ENCODE measurements at places on chromosomes 7 and 10.

- no peak for DNase-seq
These were observed 26.8 kb downstream of the PYROXD2 start for GRCh38 chr10:98388101-98388655.

DNA sequence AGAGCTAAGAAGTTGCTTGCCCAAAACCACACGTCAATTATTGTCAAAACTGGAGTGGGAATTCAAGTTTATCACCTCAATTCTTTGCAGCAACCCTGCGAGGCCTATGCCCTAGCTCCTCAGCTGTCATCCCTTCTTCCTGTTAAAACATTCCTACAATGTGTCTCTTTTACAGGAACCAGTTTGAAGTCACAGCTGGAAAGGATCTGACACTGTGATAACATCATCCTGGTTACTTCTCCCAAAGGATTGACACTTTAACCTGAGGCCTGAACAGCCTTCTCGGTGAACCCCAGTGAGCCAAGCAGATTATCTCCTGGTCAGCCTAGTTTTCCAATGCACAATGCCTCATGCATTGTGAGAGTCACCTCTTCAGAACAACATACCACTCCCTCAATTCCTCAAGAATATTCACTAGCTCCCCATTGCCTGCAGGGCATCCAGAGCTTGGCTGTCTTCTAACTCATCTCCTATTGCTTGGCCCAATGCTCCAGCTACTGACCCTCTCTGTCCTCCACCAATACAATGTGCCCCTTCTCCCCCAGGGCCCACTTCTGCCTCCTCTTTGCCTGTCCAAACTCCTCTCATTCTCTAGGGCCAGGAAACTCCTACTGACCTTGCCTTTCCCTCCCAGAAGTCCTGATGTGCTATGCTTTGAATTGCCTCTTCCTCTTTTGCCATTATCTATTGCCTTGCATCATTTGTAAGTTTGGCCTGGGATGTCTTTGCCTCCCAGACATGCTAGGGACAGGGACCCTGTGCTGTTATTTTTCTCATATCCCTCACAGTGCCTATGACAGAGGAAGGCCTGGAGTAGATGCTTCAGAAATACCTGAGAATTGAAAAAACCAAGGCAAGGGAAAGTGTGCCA is 10.4 kb upstream of the DLG5 start:
- no peak for DNase-seq

DNA sequence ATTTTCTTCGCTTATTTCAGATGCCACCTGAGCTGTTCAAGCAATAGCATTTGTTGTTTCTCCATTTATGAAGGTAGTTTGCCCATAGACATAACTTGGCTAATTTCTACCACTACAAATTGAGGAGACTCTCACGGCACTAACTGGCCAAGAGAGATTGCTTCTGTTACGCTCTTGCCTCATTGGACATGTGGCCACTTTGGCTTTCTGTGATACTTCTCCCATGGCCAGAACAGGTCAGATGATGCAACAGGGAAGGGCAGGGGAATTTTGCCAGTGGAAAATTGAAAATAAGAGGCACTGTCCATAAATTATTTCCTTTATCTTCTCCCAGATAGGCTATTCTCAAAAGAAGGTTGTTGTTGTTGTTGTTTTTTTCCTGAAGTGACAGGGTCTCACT is 1633.3 kb upstream of the LRRTM3 start:
- no peak for DNase-seq

DNA sequence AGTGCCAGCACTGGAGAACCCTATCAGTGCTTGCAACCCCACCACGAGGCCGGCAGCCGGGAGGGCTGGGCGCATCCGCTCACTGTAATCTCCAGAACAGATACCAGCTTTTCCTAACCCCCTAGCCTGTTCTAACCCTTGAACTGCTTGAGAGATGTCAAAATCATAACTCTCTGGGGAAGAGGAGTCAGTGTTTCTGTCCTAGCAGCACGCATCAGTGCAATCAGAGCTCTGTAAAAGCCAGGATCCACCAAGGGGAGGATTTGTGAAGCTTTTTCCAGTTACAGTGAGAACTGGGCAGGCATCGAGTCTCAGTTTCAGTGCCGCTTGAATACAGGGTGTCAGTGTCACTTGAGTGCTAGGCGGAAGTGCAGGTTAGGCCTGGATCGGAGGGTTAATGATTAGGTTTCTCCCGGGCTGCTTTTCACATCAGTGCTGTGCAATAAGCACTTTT is 104.5 kb upstream of the INSYN2A start:
- DNase-seq = no peak

DNA sequence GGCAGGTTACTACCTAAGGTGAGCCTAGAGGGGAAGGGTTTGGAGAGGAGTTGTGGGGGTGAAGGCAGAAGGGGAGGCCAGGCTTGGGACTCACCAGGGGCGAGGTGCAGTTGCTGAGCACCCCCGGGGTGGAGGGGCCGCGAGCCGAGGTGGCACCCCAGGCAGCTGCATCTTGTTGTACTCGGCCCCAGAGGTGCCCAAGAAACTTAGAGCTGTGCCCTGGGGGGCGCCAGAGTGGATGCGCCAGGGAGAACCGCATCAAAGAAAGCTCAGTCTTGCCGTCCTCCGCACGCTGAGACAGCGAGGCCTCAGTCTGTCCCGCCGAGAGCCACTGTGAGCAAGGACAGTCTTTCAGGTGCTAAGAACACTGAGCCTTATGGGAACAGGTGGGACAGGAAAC is 7.4 kb downstream of the ATG9B start:
- no peak for DNase-seq

GRCh38 chr7:15720849-15721471 is 34.5 kb upstream of the MEOX2 start:
- DNase-seq = peak; percentile 47

DNA sequence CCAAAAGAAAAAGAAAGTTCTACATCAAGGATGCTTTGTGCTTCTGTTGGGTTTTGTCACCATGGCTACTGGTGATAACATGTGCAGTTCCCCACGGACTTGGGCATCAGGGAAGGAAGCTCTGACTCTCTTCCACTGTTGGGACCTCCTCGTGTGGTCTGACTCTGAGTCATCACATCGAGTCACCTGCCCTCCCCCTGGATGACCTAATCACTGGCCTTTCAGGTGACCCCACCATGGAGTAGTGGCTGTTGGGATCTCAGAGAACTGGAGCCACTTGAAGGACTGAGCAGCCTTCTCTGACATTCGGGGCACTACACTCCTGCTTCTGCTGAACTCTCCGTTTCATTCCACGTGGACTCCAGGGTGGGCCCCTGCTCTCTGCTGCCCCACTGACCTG is 60.8 kb upstream of the DOCK1 start:
- DNase-seq = no peak

GRCh38 chr7:81094952-81095351 is 176.1 kb upstream of the SEMA3C start:
- no peak for DNase-seq

GRCh38 chr10:70851597-70852475 is 36.1 kb downstream of the SGPL1 start:
- DNase-seq = peak; percentile 7

DNA sequence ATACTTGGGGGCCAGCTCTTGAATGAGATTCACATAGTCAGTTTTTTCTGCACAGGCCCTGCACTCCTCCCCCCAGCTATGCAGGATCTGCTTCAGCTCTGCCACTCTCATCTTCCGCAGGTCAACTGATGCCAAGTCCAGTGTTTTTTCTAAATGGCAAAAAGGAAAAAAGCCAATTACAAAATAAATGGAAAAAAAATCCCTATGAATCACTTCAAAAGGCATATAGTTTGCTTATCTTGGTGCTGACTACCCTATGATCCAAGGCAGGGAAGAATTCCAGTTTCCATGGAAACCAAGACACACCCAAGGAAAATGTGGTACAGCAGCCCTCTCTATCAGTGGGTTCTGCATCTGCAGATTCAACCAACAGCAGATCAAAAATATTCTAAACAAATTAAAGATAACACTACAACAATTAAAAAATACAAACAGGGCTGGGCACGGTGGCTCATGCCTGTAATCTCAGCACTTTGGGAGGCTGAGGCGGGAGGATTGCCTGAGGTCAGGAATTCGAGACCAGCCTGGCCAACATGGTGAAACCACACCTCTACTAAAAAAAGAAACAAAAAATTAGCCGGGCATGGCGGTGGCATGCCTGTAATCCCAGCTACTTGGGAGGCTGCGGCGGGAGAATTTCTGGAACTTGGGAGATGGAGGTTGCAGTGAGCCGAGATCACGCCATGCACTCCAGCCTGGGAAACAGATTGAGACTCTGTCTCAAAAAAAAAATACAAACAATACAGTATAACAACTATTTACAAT is 17.6 kb downstream of the CDNF start:
- DNase-seq = no peak

GRCh38 chr7:21214657-21215056 is 213.2 kb upstream of the SP4 start:
- DNase-seq = no peak

- DNase-seq = no peak
These were observed 78.7 kb downstream of the TCF7L2 start for GRCh38 chr10:113028456-113029440.

DNA sequence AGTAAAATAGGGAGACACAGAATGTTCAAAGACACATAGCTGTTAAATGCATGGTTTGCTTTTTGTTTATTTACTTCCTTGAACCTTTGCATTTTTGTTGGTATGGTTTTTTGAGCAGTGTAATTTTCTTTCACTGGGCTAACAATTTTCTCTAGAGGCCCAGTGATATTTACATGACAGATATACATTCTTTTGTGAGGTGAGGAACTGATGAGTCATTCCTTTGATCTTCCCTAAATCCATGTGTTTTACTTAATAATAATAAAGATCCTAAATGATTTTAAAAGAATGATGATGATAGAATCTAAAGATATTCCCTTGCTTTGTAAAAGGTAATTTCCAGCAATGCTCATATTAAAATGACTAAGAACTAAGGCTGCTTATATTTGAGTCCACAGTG is 188.5 kb upstream of the ANK3 start:
- no peak for DNase-seq

DNA sequence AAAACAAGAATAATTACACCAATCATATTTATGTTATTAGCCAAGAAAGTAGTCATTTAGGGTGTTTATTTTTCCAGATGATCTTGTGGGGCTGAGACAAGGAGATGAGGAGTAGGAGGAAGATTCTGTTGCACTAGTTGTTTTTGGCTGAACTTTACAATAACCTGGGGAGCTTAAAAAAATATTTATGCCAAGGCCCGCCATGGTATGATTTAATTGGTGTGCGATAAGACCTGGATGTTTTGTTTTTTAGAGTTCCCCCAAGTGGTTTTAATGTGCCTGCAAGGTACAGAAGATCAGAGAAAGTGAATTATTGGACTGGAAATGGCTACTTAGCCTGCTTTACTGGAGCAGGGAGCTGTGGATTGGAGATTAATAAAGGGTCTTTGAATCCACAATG is 7.1 kb upstream of the ZNF282 start:
- DNase-seq = no peak

DNA sequence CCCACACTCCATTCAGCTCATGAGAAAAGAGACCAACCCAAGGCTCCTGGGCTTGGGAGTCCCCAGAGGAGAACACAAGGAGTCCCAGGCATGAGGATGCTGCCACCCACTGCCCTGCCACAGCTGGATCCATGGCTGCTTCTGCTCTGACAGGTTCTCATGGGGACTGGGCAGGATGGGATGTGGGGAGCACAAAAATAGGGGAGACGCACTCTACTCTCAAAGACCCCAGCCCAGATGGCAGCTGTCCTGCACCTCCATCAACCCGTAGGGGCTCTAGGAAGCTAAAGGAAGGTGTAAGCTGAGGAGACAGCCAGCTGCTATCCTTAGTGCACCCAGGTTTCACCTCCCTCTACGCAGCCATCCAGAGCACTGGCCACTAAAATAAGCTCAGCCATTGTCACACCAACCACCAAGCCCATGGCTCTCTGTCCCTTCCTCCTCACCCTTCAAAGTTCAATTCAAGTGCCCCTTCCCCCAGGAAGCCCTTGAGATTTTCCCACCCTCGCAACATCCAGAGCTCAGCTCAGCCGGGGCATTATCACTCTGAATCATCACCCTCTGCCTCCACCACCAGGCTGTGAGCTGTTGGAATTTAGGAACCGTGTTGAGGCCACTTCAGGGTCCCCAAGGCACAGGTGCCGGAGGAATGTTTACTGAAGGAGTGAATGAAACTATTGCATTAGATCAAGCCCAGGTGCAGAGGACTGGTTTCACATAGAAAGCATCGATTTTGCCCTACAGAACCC is 142.1 kb downstream of the GRID1 start:
- DNase-seq = no peak

DNA sequence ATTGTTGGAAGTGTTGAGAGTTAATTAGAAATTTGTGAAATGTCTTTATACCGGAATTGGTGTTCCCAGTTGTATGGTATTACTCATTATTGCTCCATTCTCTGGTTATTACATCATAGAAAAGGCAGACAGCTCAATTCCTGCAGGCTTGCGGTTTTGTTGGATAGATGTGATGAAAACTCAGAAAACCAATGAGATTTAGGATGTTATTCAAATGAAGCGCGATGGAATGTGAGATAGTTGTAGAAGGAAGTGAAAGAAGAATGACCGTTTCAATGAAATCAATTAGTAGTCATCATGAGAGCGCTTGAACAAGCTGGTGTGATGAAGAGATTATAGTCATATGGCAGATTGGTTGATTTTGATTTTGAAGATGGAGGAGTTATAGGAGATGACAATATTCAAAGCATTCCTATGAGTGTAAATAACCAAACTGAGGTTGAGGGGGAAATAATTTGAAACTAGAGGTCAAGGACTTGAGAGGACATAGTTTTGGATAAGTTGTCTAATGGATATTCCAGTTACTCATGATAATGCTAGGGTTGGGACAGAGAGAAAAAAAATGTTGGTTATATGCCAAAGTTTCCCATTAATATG is 991.5 kb downstream of the NRG3 start:
- DNase-seq = no peak

GRCh38 chr7:43868681-43869005 is 674 bp downstream of the MRPS24 start:
- DNase-seq = peak; percentile 30

DNA sequence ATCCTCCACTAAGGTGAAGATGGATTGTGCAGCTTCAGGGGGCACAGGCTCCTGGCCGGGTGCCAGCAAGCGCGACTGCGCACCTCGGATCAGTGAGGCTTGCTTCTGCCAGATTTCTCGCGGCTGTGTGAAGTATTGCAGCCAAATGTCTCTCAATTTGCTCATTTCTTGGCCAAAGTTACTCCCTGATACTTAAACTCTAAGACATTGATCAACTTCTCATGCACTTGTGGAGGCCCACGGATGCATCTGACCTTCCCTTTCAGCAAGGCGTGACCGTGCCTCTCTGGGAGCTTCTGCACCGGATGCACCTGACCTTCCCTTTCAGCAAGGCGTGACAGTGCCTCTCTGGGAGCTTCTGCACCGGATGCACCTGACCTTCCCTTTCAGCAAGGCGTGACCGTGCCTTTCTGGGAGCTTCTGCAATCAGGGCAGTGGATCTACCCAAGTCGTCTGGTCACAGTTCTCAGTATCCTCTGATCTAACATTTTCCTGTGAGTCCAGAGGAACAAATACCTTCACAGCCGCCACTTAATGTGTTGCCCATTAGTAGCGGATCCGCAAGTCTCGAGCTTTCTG is 248.3 kb downstream of the ADARB2 start:
- peak; percentile 20 for DNase-seq

- peak; percentile 64 for DNase-seq
These were observed 17.7 kb downstream of the ADAM8 start for GRCh38 chr10:133258818-133259601.

Data from RPMI8226 (cell line).